ENCODE measurements at places on chromosomes 11 and 22.
A peak's percentile ranks its signal among the peaks of the same experiment; 100 is the strongest.

DNA sequence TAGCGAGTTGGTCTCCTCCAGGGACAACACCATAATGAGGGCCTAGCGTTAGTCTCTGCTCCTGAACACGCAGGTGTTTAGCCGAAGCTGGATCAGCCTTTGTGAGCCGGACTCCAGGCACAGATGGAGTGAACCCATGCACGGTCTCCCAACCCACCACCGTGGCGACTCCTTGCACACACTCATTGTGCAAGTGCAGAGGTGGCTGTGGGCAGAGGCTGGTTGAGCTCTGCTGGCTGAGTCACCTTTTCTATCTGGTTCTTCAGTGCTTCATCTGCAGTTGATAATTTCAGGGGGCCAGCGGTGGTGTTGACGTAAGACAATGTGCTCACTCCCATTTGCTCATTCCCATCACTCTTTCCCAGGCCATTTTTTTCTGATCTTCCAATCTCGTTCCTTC lies 72.1 kb upstream of the SLC22A12 start:
- no peak for DNase-seq

GRCh38 chr22:17841836-17842235 lies 67.6 kb upstream of the BID start:
- DNase-seq = no peak

DNA sequence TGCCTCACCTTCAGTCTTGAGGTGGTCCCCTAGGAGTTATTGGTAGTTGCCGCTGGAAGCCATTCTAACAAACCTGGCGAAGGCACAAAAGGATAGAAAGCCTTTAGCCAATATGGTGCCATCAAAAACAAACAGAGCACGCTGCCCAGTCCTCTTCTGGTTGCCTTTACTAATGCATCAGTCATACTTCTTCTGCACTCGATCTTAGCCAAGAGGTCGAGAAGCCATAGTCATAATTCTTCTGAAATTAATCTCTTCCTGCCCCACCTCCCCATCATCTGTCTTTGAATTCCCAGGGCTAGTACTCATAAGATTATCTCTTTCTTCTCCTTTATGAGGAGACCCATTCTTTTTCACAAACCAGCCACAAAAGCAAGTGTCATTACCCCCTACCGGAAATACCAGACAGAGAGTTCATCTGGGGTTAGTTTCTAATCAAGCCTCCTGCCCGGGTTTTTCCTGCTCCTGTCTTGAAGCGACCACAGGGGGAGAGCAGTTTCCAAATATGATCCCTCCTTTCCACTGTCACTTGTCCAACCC lies 21.4 kb upstream of the EHF start:
- no peak for DNase-seq

- DNase-seq = no peak
Observed at GRCh38 chr22:48834404-48834803, 993.3 kb downstream of the BRD1 start.

DNA sequence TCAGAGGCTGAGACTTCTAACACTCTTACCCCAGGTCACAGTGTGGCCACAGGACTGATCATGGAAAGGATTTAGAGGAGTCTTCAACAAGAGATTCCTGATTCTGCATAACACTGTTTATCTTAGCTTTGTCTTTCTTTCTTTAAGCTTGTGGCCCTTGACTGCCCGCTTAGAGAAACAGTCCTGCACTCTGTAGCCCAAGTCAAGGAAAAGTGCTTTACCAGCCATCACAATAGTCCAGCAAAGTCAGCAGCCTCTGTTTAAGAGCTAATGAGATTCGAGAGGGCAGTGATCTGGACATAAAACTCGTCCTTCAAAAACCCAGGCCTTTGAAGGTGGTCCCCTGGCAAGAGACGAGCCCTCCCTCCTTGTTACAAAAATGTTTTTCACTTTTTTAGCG lies 30.0 kb downstream of the PRDM10 start:
- no peak for DNase-seq

- no peak for DNase-seq
Observed at GRCh38 chr22:22855617-22856308, 31.9 kb upstream of the IGLL5 start.

DNA sequence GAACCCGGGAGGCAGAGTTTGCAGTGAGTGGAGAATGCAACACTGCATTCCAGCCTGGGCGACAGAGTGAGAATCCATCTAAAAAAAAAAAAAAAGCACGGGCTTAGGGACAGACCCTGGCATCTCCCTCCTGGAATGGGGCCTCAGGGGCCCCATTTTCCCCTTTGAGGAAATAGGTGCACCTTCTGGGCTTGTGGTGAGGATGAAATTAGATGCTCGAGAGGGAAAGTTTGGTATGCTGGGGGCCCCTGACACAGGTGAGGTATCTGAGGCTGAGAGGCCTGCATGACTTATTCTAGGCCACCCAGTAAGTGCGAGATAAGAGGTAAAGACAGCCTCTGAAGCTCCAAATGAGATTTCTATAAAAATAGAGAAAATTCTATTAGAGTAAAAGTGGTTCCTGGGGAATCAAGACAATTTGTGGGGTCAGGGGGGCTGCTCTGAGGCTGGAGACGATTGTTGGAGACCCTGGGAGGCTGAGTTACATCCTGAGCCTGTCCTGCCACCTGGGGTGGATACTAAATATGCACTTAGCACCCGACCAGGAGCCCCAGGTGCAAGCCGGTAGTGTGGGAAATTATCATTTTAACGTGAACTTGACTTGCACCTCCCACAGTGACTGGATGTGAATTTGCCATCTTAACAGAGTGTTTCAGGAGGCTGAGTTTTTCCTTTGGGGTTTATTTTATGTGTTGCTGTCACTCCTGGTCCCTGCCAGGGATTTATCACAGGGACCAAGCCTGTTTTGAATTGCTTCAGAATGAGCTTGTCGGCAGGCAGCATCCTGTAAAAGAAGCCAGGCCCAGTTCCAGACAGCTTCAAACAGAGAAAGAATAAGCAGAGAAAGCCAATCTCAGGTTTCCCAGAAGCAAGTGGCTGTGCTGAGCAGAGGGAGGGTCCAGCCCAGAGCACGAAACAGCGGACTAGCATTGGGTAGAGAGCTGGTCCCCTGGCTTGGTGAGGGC lies 48.4 kb upstream of the TSKU start:
- no peak for DNase-seq

DNA sequence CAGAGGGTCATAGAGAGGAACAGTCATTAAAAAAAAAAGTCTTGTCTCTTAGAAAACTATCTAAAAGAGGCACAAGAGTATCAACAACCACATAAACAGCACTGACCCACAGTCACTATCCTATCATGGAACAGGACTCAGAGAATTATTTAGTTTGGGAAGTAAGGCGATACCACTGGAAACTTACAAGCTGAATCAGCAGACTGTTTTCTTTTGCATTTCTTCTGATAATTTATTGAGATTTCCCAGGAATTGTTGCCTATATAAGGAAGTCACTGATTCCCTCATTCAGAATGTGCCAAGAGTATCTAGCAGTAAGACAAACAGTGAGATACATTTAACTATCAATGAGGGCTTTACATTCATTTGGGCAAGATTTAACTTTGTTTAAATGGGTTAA lies 304.1 kb downstream of the GUCY1A2 start:
- no peak for DNase-seq

GRCh38 chr22:37704645-37705044 lies 7.8 kb downstream of the TRIOBP start:
- no peak for DNase-seq

- DNase-seq = no peak
Observed at GRCh38 chr22:49240016-49240380, 587.7 kb downstream of the BRD1 start.

DNA sequence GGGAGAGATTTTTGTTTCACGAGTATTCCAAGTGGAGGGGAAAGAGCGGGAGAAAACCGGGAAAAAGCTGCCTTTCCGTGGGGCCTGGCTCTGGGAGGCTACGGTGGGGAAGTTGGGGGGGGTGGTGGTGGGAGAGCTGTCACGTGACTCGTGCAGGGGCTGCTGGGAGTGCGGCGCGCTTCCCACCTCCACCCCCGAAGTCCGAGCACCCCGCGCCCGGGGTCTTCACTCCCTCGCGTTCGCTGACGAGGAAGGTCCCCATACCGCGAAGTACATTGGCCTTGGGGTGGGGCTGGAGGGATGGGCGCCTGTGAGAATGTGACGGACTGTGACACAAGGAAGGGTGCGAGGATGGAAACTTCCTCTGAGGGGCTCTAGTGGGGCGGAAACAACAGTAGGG lies at the start of gene TEX12:
Gene TEX12, plus strand, starts transcription at position 228 of the 400 bp plus-strand sequence. CDS start 1,897 bp downstream, outside the sequence.
- no peak for DNase-seq

- DNase-seq = no peak
Observed at GRCh38 chr11:121762820-121763219, 310.1 kb upstream of the SORL1-AS1 start.

- no peak for DNase-seq
Observed at GRCh38 chr22:26806445-26807175, 149.2 kb downstream of the MIAT start.

DNA sequence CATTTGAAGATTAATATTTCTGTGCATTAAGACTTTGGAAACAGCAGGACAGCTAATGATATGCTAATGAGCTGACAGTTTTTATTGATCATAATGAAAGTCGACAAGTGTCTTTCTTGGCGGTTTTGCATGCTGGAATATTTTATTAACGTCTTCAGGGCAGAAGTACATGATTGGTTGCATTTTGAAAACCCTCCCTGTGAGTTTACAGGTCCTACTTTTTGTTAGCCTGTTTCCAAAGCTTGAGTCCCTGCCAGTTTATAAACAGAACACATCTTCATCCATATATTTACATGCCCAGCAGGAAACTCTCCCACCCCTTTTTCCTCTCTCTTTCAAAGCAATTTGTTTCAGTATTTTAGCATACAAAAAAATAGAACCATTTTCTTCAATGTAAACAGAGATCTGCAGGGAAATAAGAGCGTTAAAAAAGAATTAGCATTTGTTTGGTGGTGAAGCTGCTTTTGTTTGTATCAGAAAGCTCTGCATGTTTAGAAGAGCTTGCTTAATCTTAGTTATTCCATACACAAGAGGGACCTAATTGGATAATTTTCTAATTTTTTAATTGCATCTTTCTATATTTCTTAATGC lies 243.6 kb downstream of the NELL1 start:
- DNase-seq = no peak

- no peak for DNase-seq
Observed at GRCh38 chr11:35992548-35992947, 48.7 kb downstream of the LDLRAD3 start.

- DNase-seq = peak; percentile 37
Observed at GRCh38 chr11:119222308-119222707, 16.2 kb downstream of the CBL start.

DNA sequence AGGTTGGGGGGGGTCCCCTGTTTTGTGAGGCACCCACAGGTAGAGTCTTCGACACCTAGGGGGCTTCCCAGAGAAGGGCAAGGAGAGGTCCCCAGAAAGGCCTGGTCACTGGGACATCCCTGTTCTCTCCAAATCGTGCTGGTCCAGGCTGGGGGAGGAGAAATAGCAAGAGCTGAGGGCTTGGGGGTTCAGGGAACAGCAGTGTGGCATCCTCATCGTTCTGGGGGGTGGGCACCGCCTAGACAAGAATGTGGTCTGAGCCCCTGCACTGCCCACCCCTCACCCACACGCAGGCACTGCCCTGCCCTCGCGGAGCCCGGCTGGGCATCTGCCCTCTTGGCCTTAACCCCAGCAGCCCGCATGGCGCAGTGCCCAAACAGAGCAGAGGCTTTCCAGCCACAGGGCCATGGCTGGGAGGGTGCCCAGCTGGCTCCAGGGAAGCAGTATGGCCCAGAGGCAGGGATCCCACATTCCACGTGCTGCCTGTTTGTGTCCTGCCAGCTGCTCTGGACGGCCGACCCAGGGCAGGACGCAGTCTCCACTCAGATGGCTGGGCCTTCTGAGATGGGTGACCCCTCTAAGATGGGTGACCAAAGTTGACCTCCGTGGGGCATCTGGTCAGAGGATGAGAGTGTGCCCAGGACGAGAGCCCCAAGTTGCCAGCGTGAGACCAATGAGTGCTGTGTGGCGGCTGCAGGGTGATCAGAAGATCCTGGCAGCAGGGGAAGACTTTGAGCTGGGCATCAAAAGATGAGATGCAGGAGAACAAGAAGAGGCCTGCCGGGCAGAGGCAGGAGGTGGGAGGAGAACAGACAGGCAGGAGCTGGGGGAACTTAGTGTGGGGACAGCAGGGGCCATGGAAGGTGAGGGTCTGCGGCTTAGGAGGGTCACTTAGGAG lies 14.4 kb downstream of the SCARF2 start:
- DNase-seq = peak; percentile 87

DNA sequence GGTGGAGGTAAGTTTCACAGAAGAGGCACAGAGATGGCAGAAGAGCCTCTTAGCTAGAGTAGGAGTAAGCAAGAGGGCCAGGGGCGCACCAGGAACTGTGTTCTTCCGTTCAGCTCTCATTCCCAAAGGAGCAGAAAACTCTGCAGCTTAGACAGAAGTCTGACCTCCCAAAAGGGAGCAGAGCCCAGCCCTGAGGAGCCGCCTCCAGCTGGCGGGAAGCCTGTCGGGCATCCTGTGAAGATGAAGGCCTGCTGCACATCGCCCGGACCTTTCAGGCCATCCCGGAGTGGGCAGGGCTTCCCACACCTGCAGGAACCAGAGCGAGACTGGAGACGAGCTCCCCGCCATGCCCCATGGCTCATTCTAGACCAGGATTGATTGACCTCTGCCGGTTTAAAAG lies 1102.8 kb downstream of the BRD1 start:
- DNase-seq = no peak

DNA sequence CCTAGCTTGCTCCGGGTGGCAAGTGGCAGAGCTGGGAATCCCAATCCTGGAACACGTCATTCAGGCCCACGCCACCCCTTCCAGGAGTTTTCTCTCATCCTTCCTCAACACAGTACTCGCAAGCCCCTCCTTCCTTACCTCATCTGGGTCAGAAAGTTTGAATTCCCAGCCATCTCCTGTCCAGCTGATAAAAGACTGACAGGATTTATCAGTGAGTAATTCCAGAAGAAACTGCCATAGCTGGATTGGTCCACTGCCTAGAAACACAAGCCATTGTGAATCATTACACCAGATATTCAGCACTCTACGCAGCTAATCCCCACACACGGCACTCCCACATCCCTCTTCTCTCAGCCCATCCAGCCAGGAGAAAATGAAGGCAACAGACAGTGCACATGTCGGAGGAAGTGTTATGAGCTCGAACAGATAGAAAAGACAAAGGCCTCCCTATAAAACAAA lies 124.0 kb downstream of the ETS1 start:
- DNase-seq = no peak

GRCh38 chr11:64102005-64102738 lies 63.7 kb downstream of the MACROD1 start:
- no peak for DNase-seq

DNA sequence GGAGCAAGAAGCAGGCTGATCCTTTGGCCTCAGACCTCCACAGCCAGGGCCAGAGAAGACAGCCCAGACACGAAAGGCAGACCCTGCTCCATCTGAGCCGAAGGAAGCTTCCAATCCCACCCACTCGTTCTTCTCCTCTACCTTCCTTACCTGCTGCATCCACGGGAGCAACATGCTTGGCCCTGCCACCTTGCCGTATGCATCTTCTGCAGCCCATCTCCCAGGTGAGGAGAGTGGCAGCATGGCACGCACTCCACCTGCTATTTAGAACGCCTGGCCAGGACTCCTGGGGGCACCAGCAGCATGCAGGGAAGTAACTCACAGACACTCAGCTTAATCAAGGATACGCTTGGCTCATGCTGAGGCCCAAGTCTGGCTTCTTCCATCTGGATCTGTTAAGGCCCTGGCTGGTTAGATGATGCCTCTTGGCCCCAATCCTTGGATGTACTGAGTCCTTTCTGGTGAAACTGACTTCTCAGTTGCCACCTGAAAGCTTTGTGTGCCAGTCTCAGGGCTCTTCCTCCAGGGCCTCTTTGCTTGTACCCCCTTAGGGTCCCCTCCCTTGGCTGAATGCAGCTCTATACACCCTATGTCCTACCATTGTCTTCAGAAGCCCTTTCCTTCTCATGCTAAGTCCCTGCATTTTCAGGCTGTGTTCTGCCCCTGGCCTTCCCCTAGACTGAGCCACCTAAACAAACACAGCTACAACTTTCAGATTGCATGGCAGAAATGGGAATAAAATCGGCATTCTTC lies 604.9 kb downstream of the BUD13 start:
- DNase-seq = no peak

Measured in putamen (tissue), 1 donor.